ENCODE measurements at places on chromosomes 5 and 9. TPM values are rescaled to one million over a fixed set of nuclear protein-coding genes. Genes with fewer than 3 reads are reported as not detected.
A peak's percentile ranks its signal among the peaks of the same experiment; 100 is the strongest.

- DNase-seq = no peak
Measured at GRCh38 chr5:77641397-77641943, 3.0 kb upstream of the OTP start.

- DNase-seq = no peak
Measured at GRCh38 chr5:151255621-151256286, 2.8 kb downstream of the GM2A start.

- peak; percentile 2 for DNase-seq
Measured at GRCh38 chr5:122756264-122756911, 18.5 kb upstream of the SNX2 start.

GRCh38 chr5:144582066-144582465, 411.4 kb downstream of the KCTD16 start:
- no peak for DNase-seq

- no peak for DNase-seq
Measured at GRCh38 chr9:83247732-83248131, 184.8 kb upstream of the RASEF start.

GRCh38 chr9:121926351-121926801, 166.7 kb downstream of the TTLL11 start:
- no peak for DNase-seq

GRCh38 chr9:136327304-136327974, at the start of gene GPSM1:
TSS of gene GPSM1 (plus strand) at chr9:136327539. CDS start at chr9:136327696, 157 bp downstream.
- peak; percentile 24 for DNase-seq

DNA sequence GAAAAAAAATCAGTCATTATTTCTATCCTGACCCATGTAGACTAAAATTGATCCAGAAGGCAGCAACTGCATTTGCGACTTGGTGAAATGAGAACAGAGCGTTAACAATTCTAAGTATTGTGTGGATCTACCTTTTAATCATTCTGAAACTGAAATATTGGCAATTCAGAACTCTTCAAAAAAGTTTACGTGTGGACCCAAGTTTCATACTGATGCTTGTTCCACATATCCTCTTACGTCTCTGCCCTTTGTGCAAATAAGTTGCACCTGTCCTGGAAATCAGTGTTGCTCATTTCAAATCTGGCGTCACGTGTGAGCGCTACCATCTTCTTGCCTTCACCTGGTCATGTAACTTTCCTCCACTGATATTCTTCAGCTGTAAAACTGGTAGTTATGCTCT, 74.7 kb downstream of the NTRK2 start:
- no peak for DNase-seq

DNA sequence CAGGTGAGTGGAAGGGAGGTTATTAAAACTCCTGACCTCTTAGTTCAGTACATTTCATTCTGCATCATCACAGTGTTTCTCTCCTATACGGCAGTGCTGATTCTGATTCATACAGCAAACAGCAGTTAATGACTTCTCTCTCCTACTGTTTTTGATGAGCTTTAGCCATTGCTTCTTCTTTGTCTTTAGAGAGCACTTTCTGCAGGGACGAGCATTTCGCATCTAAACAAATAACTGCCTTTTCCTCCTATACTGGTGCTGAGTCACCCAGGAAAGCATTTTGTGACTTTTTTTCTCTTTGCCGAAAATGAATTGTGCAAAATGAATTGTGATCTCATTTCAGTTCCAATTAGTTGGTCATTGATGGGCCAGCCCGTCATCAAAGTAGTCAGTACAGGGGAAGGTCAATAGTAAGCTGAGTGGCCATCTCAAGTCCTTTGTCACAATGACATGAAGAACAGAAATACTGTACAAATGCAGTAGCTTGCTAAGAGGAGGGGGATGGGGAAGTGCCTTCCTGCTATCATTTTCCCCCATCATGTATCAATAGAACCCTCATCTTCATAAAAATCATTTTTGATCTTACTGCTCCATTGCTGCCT, 98.5 kb downstream of the INSYN2B start:
- DNase-seq = no peak

DNA sequence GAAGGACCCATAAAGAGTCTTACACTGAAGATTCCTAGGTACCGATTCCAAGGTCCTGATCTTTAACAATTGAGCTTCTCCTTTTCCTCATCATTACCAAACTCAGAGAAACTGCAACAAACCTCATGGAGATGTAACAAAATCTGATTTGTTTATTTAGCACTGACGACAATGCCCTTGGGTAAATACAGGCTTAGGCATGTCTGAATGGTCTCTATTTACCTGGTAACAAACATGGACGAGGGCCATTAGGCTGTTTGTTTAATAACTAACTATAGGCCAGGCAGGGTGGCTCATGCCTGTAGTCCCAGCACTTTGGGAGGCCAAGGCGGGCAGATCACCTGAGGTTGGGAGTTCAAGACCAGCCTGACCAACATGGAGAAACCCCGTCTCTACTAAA, 333.3 kb downstream of the AGTPBP1 start:
- DNase-seq = no peak

GRCh38 chr9:127971357-127972235, 9.2 kb downstream of the EEIG1 start:
- DNase-seq = no peak

- peak; percentile 41 for DNase-seq
Measured at GRCh38 chr5:145236127-145236526, 599.0 kb downstream of the PRELID2 start.

DNA sequence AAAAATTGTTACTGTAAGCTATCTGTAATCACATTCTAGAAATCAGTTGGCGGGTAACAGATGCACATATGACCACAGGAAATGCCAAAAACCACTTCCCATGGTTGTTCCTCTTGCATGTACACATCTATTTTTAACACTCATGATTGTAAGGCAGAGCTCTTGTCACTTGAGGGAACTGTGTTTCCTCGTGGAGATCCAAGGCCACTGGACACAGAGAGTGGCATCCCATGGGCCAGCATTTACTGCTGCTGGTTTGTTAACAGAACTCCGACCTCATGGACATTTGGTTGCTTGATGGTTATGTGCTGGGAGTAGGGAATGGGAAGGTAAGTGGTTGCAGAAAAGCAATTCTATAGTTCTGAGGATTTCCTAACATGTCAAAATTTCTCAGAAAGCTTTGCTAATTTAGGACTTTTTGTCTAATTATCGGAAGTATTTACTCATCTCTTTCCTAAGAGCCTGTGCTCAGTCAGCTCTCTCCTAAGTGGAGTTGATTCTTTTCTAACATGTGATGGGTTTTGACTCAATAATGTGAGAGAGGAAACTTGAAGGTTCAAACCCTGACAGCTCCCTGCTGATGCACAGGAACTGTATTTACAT, 202.0 kb upstream of the NR3C1 start:
- DNase-seq = no peak

GRCh38 chr9:95131023-95131943, 186.2 kb downstream of the FANCC start:
- DNase-seq = peak; percentile 50

- no peak for DNase-seq
Measured at GRCh38 chr9:31336841-31337240, 1047.6 kb upstream of the ACO1 start.

GRCh38 chr9:18472435-18472834, 1.5 kb upstream of the ADAMTSL1 start:
- no peak for DNase-seq

GRCh38 chr5:73419465-73420390, 28.8 kb downstream of the FOXD1 start:
- DNase-seq = no peak

DNA sequence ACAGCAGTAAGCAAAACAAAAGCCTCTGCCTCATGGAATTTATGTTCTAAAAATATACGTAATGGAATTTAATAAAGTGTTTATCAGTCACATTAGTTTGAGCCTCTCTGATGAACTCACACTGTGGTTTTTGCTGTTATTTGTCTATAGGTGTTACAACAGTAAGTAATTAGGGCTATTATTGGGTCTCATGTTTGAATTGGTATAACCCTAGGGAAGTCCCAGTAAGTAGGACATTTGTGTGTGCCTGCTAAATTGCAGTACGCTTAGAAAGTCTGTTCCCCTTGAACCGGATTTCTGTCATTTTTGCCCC, 197.6 kb downstream of the NR3C1 start:
- DNase-seq = no peak

DNA sequence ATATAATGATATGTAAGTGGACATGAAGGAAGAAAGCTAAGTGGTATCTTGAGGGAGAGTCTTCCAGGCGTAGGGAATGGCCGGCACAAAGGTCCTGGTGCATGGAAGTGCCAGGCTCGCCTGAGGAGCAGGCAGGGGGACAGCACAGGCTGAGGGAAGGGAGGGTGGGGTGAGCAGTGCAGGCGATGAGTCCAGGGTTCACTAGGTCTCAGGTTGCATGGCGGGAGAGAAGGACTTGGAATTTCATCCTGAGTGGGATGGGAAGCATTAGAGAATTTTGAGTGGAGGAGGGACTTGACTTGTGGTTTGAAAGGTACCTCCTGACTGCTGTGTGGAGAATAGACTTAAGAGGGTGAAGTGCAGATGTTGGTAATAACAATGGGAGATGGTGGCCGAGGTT, 268.9 kb downstream of the ARHGEF28 start:
- DNase-seq = no peak

DNA sequence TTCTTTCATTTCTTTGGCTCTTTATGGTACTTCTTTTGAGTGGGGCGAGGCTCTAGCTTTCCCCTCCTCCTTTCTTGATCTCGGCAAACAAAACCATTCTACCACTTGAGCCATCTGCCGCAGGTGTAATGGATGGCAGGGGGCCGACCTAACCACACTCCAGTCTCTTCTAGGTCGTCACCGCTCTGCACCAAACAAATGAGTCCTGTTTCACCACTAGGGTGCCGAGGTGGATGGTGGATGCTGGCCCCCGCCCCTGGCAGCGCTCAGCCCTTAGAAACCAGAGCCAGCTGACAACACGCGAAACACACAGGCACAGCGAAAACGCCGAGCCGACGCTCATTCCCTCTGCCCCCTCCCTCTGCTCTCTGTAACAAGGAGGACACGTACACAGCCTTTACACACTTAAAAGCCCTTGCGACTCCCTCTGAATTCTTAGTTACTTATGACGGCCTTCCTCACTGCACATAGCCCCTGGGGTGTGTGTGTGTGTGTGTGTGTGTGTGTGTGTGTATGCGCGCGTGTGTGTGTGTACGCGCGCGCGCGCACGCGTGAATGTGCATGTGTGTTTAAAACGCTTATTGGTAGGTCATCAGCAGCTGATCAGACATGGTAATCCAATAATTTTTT, 199.4 kb downstream of the MEF2C start:
- no peak for DNase-seq

GRCh38 chr5:41305056-41305455, 91.7 kb upstream of the C6 start:
- DNase-seq = no peak

GRCh38 chr5:179154346-179154990, 94.3 kb downstream of the ZNF354C start:
- no peak for DNase-seq

DNA sequence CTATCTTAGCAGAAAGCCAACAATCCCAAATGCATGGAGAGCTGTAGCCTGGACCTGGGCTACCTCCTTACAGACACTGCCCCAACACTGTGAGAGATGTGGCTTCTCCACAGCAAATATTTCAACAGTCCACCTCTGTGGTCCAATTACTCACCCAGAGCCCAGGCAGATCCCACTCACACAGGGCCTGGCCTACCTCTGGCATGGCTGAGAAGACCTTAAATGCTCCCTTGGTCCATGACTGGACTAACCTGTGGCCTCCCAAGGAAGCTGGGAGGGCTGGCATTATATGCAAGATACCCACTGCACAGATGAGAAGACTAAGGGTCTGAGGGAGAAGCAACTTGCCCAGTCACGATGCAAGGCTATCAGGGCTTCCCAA, 22.8 kb upstream of the SLC25A51 start:
- DNase-seq = no peak

- no peak for DNase-seq
Measured at GRCh38 chr5:89191374-89191773, 308.4 kb upstream of the MEF2C start.

GRCh38 chr9:97500765-97501176, 695 bp upstream of the TMOD1 start:
- DNase-seq = no peak

DNA sequence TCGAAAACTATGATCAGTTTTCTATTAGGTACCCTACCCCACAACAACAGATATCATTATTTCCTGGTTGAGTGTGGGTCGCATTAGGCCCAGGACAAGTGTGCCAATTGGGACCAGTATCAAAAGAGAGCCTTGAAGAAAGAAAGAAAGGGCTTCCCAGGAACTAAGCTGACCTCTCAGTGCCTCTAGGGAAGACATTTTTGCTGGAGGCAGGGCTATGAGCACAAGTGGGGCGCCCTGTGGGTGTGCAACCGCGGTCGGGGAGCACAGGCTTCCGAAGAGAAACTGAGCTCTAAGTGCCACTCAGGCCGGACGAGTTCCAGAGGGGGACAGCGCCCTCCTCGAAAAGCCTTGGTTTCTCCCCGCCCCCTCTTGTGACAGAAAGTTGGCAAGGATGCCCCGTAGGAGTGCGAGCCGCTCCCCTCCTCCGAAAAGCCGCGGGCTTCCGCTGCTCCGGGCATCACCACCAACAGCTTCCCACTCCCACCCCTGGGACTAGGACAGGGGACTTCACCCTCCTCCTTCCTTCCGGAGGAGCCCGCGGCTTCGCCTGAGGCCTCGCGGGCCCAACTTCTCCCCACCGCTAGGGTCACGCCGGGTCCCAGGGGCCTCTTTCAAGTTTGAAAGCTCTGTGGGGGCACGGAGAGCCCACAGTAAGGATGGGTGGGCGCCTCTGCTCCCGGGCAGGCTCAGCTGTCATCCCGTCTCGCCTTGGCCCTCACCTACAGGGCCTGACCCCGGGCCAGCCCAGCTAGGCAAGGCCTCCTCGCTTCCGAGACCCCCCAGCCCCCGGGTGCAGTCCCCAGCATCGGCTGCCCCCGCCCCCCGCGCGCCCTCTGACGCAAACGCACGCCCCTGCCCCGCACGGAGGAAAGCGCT, 2.0 kb downstream of the NR2F1-AS1 start:
- no peak for DNase-seq

The ZNF300 gene
- total RNA-seq = 2.6 TPM

The RXRA gene
- total RNA-seq = 23.6 TPM

The FOXD1 gene
- 39.9 TPM for total RNA-seq

The PTGDS gene
- not detected for total RNA-seq

The FSD1L gene
- 2.6 TPM for total RNA-seq

The ZNF483 gene
- 0.52 TPM for total RNA-seq

The TSSK1B gene
- total RNA-seq = not detected

The NOXA1 gene
- total RNA-seq = 0.48 TPM

The RNF180 gene
- total RNA-seq = not detected

The GOLM1 gene
- 22.9 TPM for total RNA-seq

The ADAMTS19 gene
- not detected for total RNA-seq

The TMOD1 gene
- total RNA-seq = 0.18 TPM

The HSPB3 gene
- total RNA-seq = 7.7 TPM

The TMEFF1 gene
- 2.6 TPM for total RNA-seq

The DMRTA1 gene
- total RNA-seq = not detected

The MYO10 gene
- 131 TPM for total RNA-seq

The PRUNE2 gene
- total RNA-seq = 0.26 TPM

Measured in HFFc6 (cell line).